ENCODE measurements at places on chromosomes 2 and 18.

GRCh38 chr2:122062506-122062905 lies 307.1 kb downstream of the TSN start:
- no peak for DNase-seq

- no peak for DNase-seq
Observed at GRCh38 chr2:201730651-201731285, 32.3 kb upstream of the MPP4 start.

- no peak for DNase-seq
Observed at GRCh38 chr18:56921896-56922480, 224.9 kb upstream of the BOD1L2 start.

DNA sequence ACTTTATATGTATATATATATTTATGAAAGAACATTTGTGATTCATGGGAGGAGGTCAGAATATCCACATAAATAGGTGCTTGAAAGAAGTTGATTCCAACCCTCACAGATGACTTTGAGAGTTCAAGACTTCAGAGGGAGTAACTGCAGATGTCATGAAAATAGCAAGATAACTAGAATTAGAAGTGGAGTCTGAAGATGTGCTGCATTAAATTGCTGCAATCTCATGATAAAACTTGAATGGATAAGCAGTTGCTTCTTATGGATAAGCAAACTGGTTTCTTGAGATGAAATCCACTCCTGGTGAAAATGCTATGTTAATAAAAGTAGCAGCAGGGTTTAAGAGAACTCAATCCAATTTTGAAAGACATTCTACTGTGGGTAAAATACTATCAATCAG lies 40.2 kb downstream of the G6PC2 start:
- no peak for DNase-seq

DNA sequence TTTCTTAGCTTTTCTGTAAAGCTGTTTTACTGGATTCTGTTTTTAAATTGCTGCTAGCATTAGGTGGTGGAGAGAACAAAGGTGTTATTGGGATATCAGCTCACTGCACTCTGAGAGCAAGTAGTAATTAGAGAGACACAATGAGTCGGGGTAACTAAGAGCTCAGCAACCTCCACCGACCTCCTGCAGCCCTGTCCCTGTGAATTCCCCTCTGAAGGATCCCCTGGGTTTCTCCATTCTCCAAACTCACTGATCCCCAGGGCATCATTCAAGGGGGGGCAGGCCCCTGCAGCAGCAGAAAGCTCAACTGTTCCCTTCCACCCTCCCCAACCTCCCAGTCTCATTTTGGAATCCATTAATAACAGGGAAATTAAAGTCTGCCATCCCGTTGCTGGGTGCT lies 73.0 kb downstream of the MTCL1 start:
- DNase-seq, result no peak

GRCh38 chr2:241255542-241256167 lies 59.8 kb downstream of the HDLBP start:
- DNase-seq, result no peak

- no peak for DNase-seq
Observed at GRCh38 chr2:81093031-81093430, 788.5 kb upstream of the LRRTM1 start.

DNA sequence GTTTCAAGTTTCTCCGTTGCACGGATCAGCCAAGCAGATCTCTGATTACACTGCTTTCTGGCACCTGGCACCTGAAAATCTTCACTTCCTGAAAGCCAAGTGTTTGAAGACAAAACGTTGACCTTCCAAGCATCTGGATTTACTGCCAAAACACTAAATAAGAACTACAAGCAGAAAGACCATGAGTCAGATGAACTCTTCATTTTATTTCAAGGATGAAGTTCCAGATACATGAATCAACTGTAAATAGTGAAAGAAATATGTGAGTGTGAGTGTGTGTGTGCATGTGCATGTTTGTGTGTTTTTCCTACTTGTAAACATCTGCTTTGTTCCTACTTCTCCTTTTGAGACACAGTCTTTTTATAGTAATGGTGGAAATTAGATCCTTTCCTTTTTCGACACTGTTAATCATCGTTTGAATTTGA lies 60.0 kb upstream of the DTNA start:
- no peak for DNase-seq

GRCh38 chr2:219002395-219003266 lies 9.4 kb upstream of the CRYBA2 start:
- peak; percentile 90 for DNase-seq

DNA sequence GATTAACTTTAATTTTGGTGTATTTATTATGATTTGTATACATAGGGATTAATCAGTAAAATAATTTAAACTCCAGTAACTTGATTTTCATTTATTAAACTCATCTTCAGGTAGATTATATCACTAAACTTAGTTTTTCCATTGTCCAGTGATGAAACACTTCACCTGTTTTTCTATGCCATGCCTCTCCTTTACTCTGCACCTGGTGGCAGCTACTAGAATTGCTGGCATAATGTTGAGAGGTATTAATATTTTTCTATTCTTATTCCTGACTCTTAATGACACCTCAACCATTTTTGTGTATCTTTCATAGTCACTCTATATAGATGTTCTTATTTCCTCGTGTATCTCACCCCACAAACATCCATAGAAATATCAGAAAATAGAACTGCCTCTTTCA lies 940.3 kb upstream of the CRIM1 start:
- no peak for DNase-seq

GRCh38 chr2:174074831-174075230 lies 109.7 kb upstream of the SP3 start:
- peak; percentile 63 for DNase-seq

GRCh38 chr2:107595749-107596148 lies 230.9 kb upstream of the RGPD4 start:
- no peak for DNase-seq

DNA sequence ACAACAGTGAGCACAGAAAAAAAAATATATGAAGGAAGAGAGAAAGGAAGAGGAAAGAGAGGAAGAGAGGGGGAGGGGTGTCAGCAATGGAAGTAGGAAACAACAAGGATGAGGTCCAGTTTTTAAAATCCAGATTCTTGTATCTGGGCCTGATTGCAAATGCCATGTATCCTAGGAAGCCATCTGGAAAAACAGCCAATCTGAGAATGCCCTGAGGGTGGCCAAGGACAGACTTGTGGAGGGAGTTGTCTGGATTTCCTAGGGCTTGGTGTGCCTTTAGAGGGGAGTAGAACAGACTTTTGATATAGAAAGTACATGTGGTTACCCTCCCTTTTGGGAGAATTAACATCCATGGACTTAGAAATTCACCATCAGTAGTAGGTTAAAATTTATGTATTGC lies 47.1 kb downstream of the PRKCE start:
- DNase-seq, result no peak

DNA sequence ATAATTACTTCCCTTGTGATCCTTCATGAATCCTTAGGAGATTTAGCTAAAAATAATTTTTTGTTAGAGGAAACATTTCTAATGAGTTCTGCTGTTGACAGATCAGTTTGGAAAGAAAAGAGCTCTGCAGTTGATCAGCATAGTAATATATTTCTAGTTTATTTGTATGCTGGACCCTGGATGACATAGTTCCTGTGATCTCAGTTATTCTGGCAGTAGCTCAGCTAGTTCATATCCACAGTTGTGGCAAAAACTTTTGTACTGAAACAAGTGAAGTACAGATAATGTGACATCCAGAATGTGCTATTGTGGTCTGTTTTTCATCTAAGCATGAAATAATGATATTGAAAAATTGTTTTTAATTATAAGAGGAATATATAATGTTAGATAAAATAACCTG lies 33.7 kb downstream of the ABI2 start:
- DNase-seq, result no peak

All from NCI-H1930 (cell line).